ENCODE measurements at places on chromosomes 3 and 15.

- no peak for DNase-seq
These were observed 51.6 kb downstream of the ATP10A start for GRCh38 chr15:25811481-25811906.

DNA sequence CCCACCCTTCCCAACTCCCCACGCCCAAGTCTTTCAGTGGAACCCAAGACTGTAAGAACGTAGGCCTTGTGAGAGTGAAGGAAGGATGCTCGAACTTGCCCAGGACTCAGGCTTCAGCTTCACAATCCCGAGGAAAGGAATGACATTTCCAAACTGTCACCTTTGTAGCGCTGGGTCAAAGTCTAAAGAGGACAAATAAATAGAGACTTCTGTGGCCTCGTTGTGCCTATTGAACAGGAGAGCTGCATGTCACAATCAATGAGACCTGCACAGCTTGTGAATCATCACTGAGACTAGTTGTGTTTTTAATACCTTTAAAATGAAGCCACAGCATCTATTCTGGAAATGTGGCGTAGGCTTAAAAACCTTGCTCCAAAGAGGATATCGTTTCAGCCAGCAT lies 222.8 kb upstream of the ST8SIA2 start:
- DNase-seq = peak; percentile 3

GRCh38 chr3:133329626-133330025 lies 70.2 kb upstream of the BFSP2 start:
- no peak for DNase-seq

DNA sequence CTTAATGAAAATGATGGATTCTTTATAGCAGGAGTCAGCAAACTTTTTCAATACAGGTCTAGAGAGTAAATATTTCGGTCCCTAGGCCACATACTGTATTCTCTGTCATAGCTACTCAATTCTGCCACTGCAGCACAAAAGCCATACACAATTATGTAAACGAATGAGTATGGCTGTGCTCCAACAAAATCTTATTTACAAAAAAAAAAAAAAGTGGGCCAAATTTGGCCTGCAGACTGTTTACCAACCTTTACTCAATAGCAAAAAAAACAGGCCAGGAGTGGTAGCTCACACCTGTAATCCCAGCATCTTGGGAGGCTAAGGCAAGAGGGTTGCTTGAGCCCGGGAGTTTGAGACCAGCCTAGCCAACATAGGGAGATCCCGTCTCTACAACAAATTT lies 41.1 kb downstream of the TTBK2 start:
- no peak for DNase-seq

DNA sequence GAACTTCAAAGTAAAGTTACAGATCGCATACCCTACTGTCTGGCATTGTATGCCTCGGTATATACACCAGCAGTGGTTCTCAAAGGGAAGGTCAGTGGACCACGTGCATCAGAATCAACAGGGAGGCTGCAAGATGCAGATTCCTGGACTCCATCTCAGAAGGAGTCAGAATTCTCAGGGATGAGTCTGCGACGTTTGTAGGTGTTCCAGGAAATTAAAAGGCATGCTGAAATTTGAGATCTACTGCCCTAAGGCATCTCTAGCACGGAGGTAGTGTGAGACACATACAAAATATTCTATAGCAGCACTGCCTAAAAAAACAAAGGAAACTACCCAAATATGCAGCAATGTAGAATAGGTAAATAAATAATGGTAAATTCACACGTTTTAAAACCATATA lies 136.8 kb upstream of the BNIP2 start:
- peak; percentile 93 for DNase-seq

Measured in epithelial cell of esophagus (primary cell).